T1000 (cell line): ENCODE measurements at places on chromosomes 6 and 20.

- no peak for DNase-seq
Observed at GRCh38 chr6:56046576-56046975, 171.2 kb upstream of the BMP5 start.

- DNase-seq, result no peak
Observed at GRCh38 chr20:43096931-43097260, 92.8 kb downstream of the PTPRT start.

DNA sequence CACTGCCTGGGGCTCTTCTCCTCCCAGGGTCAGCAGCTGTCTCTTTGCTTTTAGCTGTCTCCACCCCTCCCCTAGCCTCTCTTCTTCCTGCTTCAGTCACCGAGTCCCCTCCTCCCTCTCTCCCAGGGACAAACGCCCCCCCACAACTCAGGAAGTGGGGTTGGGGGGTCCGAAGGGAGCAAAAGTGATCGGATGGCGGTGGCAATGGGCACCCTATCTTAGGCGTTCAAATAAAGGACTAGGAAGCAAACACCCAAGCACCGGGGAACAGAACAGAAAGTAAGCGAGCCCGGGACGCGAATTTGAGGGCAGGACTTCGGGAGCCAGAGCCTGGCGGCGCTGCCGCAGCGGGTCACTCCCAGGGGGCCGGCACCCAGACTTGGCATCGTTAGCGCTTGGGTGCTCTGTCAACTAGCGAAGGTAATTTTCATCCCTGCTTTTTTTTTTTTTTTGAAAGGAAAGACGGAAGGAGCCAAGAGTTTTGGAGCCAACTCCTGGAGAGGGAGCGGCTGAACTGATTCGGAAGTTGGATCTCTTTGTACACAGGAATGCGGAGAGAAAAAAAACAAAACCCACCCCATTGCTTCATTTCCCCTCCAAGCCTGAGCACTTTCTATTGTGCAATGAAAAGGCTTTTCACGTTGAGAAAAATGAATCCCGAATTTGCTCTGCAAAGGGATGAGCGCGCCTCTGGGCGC lies 815 bp upstream of the ITPR3 start:
- no peak for DNase-seq

DNA sequence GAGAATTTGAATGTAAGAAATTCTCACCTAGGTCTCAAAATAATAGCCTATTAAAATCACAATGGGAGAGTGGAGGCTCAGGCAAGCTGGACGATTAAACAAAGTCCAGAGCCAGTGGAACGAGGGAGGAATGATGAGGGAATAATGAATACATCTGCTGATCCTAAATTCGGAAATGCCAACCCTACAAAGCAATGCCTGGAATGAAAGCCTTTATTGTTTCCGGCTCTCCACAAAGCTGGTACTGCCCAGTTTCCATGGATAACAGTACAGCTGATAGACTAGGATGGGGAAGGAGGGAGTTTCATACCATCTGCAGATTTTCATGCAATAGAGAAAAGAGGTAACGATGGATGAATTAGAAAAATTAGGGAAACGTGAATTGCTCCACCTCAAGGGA lies 356.1 kb downstream of the CBLN4 start:
- DNase-seq, result no peak

GRCh38 chr6:32679492-32679891 lies 13.0 kb upstream of the HLA-DQB1 start:
- no peak for DNase-seq

DNA sequence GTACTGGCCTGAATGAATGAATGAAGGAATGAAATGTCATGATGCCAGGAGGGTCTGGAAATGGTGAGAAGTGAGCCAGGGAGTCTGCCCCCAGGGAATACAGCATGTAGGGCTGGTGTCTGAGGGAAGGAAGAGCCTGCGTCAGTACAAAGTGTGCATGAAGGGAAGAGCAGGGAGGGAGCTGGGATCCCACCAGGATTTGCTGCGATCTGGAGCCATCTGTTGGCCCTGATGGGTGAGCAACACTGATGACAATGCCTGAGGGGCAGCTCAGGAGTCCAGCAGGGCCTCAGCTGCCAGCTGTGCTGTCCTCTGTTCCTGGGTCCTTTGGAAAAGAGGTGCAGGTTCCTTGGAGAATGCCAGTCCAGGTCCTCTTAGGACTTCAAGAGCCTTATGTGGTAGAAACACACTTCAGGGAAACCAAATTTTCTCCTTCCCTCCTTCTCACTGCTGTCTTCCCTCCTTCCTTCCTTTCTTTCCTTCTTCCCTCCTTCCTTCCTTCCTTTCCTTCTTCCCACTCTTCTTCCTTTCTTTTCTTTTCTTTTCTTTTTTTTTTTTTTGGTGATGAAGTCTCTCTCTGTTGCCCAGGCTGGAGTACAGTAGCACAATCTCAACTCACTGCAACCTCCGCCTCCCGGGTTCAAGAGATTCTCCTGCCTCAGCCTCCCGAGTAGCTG lies 11.5 kb downstream of the BPI start:
- no peak for DNase-seq

DNA sequence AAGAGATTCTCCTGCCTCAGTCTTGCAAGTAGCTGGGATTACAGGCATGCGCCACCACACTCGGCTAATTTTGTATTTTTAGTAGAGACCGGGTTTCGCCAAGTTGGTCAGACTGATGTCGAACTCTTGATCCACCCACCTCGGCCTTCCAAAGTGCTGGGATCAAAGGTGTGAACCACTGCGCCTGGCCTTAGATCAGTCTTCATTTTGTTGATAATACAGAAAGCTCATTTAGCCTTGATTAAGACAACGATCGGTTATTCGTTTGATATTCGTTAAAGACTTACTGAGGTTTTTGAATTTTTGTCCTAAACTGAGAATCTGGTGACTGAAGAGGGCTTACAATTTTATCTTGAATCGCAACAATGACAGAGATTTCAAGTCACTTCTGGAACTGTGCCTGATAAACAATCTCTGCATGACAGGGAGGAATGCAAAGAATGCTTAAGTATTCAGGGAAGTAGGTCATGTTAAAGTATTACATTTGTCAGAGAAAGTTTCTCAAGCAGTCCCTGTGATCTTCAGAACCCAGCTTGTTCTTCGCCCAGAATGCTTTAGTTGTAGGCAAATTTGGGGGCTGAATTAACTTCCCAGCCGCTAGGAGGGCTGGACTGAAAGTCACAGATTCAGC lies 14.8 kb downstream of the AKAP12 start:
- DNase-seq, result no peak

GRCh38 chr6:118719351-118720124 lies 68.1 kb upstream of the CEP85L start:
- DNase-seq, result no peak

- DNase-seq, result no peak
Observed at GRCh38 chr6:16973545-16974386, 128.1 kb upstream of the STMND1 start.

GRCh38 chr6:121984956-121985355 lies 414.5 kb upstream of the HSF2 start:
- DNase-seq, result no peak

GRCh38 chr6:148952147-148953035 lies 205.6 kb downstream of the UST start:
- no peak for DNase-seq

DNA sequence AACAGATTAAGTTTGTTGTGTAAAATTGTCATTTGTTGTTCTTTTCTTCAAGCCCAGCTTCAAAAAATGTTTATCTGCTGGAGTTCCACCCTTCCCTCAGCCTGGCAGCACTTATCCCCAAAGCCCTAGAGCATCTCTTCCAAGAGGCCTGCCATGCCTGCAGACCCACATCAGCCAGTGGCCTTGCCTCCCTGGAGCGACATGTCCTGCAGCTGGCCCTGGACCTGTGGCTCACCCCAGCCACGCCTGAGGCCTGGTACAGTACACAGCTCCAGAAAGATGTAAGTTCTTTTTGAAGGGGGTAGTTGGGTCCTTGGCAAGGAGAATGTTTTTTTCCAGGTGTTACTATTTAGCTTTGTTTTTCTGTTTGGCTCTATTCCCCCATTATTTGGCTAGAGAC lies 124.8 kb downstream of the CD164 start:
- no peak for DNase-seq

- no peak for DNase-seq
Observed at GRCh38 chr20:36820928-36821327, 47.4 kb upstream of the DSN1 start.
